ENCODE measurements at places on chromosomes 11 and 22.

DNA sequence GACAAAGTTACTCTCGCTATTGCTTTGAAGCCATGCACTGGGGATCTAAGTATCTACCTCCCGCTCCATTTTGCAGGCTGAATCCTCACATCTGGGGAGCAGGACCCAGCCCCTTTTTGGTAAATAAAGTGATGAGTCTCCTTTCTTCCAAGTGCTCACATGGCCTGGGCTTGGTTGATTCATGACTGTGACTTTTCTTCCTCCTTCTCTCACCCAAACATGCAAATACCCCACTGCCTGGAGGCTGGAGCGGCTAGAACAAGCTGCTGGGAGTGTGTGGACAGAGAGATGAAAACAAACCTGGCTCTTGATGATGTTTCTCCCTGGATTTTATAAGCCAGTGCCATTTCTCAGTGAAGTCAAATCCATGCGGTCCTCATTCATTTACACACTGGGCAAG is 72.7 kb downstream of the TRIM29 start:
- DNase-seq, result no peak

DNA sequence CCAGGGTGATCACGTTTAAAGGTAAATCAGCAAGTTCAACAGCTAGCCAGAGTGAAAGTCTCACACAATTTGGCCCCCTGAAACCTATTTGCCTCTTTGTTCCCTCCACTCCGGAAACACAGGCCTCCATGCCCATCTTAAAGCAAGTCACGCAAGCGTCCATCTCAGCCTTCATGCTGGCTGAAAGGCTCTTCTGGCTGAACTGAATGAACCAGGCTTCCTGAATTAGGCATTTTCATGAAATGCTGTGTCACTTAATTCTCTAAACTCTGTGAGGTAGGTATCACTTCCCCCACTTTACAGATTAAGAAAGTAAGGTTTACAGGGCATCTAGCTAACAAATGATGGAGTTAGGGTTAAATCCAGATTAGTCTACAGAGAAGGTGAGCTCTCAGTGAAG is 1.4 kb downstream of the SLC25A17 start:
- DNase-seq, result no peak

DNA sequence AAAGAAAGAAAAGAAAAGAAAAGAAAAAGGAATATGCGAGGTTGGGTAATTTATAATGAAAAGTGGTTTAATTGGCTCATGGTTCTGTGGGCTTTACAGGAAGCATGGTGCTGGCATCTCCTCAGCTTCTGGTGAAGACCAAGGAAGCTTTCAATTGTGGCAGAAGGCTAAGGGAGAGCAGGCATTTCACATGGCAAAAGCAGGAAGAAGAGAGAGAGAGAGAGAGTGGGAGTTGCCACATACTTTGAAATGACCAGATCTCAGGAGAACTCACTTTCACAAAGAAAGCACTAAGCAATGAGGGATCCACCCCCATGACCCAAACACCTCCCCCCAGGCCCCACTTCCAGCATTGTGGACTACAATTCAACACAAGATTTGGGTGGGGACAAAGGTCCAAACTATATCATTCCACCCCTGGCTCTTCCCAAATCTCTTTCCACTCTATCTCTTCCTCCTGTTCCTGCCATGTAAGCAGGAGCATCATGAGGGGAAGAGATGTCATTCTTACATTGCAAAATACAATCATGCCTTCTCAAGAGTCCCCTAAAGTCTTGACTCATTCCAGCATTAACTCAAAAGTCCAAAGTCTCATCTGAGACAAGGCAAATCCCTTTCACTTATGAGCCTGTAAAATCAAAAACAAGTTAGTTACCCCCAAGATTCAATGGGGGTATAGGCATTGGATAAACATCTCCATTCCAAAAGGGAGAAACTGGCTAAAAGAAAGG is 38.9 kb downstream of the LINC01488 start:
- DNase-seq, result no peak

GRCh38 chr22:45353786-45354185 is 44.1 kb downstream of the FAM118A start:
- DNase-seq, result no peak

DNA sequence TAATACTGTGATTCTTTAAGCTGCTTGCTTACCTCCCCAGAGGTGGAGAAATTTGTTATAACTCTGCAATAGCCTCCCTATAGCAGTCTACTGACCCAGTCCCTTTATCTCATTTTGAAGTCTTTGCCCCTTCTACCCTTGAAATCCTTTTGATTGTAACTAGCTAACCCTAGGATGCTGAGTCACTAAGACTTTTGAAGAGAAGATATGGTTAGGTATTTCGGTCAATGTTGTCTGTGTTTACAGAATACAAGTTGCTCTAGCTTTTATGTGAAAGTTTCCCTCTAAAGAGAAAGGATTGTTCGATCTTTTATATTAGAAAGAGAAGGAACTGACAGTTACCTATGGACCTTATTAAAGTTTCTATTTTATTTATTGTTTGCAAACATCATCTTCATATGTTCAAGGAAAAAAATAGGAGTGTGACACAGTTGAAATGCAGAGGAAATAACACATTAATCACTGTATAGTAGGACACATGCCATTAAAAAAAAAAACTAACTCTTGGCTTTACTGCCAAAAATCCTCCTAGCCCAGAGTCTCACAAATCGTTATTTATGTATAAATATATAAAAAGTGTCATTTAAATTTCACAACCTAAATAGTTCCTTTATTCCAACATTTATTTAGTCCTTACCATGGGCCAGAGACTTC is 3.1 kb downstream of the HYLS1 start:
- DNase-seq, result no peak

- peak; percentile 50 for DNase-seq
Observed at GRCh38 chr11:84901991-84902390, 725.2 kb downstream of the DLG2 start.

- no peak for DNase-seq
Observed at GRCh38 chr11:39542460-39542859, 1917.0 kb downstream of the LRRC4C start.

GRCh38 chr22:31935961-31936635 is 8.2 kb upstream of the YWHAH start:
- DNase-seq, result no peak

- no peak for DNase-seq
Observed at GRCh38 chr11:112249871-112250610, 10.6 kb downstream of the PLET1 start.

- DNase-seq, result no peak
Observed at GRCh38 chr22:22983123-22983522, 87.2 kb upstream of the GNAZ start.

- no peak for DNase-seq
Observed at GRCh38 chr11:31641477-31642062, 132.0 kb downstream of the ELP4 start.

DNA sequence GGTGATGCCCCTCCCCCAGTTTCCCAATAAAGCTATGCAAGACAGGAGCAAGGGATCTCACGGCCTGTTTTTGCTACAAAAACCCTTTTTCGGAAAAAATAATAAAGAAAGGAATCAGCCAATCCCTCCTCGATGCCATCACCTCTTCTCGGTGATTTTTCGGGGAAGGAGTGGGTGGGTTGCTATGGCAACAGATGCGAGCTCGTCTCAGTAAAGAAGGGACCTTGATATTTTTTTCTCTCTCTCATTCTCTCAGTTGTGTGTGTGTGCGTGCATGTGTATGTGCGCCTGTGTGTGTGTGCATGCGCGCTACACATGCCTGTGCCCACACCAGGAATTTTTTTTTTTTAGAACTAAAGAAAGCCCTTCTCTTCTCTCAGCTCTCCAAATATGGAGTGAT is 3.8 kb upstream of the NPAS4 start:
- DNase-seq, result no peak

DNA sequence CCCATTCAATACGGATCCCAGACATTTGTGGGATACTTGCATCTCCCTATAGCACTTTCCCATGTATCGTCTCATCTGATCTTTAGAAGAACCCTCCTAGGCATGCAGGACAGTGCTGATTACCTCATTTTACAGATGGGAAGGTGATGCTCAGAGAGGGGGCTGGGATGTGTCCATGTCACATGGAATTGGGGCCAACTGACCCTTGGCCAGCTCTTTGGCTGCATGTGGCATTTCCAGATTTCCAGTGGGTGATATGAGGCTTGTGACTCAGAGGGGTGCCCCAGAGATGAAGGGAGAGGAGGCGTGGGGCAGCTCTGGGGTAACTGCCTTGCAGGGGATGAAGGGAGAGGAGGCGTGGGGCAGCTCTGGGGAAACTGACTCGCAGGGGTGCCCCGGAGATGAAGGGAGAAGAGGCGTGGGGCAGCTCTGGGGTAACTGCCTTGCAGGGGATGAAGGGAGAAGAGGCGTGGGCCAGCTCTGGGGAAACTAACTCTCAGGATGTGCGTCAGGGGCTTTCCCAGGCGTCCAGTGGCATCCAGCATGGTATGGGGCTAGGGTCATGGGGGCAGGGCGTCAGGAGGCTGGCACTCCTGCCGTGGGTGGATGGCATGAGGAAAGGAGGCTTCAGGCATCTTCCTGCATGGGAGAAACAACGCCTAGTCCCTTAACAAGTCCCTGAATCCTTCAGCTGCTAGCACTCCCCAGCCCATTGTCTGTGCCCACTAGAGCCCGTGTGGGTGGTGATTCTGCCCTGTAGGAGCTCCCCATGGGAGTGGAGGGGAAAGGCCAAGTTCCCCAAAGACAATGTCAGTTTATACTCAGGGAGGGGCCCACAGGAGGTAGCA is 11.9 kb upstream of the CERK start:
- no peak for DNase-seq

DNA sequence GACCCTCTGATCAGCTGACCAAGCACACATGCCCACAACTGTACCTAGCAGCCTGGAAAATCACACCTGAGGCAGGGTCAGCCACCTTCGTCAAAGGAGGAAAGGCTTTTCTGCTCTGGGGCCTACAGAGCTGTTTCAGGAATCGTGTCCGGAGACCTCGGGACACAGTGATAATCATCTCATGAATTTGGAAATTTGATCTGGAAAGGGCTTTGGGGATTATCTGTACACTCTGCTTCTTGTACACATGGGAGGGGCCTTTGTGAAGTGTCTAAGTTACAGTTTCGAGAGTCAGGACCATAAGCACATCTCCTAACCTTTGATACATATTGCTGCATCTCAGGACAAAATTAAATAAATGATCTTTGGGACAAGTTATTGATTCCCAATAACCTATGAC is 1421.2 kb upstream of the TENM4 start:
- DNase-seq, result no peak

DNA sequence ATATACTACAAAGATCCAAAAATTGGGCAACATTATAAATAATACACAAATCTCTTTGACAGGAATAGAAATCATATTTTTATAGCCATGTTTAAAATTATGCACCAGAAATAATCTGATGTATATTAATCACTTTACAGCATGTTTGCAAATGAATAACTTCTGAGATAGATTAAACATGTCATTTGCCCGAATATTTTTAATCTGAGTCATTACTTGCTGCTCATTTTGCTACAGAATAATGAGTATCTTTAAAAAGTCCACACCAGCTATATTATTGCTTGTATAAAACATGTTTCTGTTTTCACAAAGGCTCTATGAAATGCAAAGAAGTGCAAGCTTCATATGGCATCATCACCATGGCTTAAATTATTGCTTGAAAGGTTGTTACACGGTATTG is 336.8 kb downstream of the GUCY1A2 start:
- no peak for DNase-seq

GRCh38 chr11:8234910-8235309 is 28.8 kb downstream of the LMO1 start:
- DNase-seq, result no peak

- no peak for DNase-seq
Observed at GRCh38 chr11:12989428-12990161, 19.5 kb upstream of the RASSF10 start.

DNA sequence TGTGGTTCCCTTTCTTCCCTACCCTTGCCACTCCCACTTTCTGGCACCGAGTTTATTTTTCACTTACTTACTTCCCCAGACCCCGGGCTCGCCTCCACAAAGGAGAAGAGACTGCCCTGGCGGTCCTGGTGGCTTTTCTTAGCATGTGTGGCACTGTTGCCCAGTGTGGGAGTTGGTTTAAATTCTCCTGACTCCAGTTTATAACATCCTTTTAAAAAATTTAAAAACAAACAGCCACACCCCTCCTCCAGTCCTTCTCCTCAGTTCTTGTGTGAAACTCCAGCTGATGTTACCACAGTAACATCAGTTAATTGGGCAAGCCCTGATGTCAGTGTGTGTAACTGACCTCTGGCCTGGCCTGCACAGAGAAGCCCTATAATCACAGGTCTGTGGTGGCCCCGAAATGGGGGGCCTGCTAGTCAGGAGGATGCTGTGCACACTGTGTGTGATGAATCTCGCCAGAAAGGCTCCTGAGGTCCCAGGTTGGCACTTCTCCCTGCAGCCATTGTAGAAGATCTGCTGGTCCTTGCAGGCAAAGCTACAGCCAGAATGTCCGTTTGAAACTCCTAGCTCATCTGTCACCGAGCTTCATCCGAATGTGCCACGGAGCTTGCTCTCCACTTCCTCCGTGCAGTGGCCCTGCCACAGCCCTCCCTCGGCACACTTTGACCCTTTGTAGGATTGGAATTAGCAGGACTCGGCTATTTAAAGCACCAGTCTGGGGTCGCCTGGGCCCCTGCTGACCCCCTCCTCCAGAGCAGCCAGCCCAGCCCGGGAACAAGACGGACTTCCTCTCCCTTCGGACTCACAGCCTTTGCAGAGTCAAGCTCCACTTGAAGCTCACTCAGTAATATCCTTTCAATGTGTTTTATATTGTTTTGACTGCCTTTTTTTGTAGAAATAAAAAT is 7.6 kb downstream of the YDJC start:
- no peak for DNase-seq

DNA sequence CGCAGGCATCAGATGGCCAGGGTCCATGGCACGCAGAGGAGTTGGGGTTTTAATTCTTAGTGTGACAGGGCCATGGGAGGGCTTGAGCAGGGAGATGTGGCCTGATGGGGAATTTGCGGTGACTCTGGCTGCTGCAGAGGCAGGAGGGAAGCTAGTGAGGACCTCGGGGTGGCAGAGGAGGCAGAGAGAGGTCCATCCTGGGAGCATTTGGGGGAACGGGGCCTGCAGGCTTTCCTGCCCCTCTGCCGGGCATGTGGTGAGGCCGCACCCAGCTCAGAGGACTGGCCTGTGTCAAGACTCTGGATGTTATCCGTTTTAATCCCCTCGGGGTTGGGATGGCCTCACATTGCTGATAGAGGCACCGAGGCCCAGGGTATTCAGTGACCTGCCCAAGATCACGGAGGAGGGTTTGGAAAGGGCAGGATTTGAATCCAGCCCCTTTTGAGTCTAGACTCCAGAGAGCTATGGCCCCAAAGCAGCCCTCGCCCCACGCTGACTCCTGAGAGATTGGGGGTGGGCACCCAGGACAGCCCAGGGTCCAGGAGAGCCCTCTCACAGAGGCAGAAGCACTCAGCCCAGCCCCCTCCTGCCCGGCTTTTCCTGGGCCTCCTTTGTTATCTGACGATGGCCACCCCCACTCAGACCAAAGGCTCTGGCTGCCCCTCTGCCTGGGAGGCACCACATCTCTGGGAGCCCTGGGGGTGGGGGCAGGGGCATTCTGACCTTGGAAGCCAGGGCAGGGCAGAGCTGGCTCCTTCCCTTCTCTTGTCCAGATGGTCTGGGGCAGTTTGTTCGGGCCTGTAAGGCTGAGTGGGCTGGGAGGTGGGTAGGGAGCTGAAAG is 13.9 kb downstream of the MGAT3 start:
- DNase-seq, result no peak

GRCh38 chr11:100632941-100633452 is 54.1 kb upstream of the ARHGAP42 start:
- DNase-seq, result peak; percentile 46

GRCh38 chr11:116901211-116901610 is 63.8 kb upstream of the APOA1 start:
- no peak for DNase-seq
